ENCODE measurements at places on chromosomes 12 and 14.

GRCh38 chr12:124469193-124469888 is 98.1 kb downstream of the NCOR2 start:
- DNase-seq = no peak

- no peak for DNase-seq
These were observed 2.1 kb downstream of the SLC39A2 start for GRCh38 chr14:21001218-21001617.

- no peak for DNase-seq
These were observed 425.6 kb downstream of the NRXN3 start for GRCh38 chr14:78595797-78596196.

- no peak for DNase-seq
These were observed 207.9 kb downstream of the SLC16A7 start for GRCh38 chr12:59803735-59804134.

GRCh38 chr12:54017027-54017788 is 8.4 kb downstream of the HOXC8 start:
- DNase-seq = no peak

GRCh38 chr12:30197392-30198057 is 413.8 kb upstream of the TMTC1 start:
- DNase-seq = no peak

- no peak for DNase-seq
These were observed 63.6 kb downstream of the HELB start for GRCh38 chr12:66365718-66366490.

DNA sequence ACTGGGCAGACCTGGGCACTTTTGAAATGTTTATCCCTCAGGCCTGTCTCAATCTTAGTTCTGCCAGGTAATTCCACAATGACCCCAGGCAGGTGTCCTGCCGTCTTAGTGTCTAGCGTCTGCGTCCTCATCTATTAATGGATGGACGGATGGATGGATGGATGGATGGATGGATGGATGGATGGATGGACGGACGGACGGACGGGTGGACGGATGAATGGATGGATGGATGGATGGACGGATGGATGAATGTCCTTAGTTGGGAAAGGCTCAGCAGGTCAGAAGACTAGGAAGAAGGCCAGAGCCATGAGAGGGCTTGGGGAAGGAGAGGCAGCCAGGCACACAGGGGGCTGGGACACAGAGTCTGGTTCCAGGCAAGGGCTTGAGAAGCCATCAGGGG is 141.3 kb downstream of the CALM1 start:
- no peak for DNase-seq

- DNase-seq = no peak
These were observed 8.1 kb upstream of the GPHB5 start for GRCh38 chr14:63326840-63327239.

DNA sequence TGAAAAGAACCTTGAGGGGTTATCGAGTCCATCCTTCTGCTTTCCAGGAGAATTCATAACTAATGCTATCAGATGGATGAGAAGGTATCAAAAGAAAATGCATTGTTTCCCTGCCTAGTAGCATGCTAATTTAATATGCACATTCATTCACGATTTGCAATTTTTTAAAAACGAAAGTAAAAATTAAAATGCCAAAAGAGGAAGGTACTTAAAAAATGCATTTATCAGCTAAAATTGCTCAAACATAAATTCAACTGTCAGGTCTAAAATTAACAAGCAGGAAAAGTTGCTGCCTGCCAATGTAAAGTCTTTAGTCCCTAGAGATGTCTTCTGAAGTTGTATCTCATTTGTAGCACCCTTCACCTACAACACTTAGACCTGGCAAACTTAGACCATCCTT is 7.9 kb downstream of the ATF7 start:
- DNase-seq = no peak

DNA sequence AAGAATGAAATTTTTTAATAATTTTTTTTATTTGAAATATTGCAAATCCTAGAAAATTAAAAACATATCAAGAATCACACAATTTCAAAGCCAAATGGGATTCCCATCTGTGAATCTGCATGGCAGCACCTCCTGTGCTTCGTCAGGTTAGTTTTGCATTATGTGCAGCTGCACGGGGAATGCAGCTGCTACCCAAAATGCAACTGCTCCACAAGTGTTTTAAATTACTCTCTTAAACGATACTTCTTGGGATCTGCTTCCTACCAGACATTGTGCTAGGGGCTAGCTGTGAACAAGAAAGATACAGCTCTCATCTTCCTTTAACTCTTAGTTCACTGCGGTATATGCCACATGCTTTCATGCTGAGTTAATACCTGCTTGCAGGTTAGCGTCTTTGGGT is 154.2 kb downstream of the CRADD start:
- no peak for DNase-seq

DNA sequence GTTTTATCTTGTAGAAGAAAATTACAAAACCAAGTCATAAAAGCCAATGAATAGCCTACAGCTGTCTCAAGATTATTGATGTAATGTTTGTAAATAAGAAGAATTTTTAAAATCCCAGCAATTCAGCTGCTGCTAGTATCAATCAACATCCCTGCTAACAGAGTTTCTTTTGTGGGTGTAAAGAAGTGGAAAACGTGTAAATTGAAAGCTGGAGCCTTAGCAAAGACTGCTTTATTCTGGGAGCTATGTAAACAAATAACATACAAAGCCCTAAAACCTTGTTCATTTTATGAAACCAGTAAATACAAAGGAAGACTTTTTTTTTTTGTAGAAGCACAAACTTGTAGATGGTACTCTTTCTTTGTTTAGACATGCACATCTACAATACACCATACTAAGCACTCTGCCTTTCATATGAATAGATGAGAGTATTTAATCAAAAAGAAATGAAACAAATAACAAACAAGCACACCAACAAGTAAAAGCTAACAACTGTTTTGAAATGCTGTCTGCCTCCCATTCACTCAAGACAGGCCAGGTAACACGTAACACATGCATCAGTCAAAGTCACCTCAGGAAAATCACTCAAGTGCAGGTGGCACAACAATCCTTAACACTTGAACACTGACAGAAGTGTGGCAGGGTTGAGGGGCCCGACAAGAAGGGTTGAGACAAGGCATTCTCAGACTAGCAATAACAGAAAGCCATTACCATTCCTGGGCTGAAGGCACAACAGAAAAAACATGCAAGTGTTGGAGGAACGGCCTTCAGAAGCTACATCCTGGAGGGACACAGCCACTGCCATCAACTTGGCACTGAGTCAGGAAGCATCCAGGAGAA is 1364.0 kb upstream of the SEL1L start:
- DNase-seq = no peak

DNA sequence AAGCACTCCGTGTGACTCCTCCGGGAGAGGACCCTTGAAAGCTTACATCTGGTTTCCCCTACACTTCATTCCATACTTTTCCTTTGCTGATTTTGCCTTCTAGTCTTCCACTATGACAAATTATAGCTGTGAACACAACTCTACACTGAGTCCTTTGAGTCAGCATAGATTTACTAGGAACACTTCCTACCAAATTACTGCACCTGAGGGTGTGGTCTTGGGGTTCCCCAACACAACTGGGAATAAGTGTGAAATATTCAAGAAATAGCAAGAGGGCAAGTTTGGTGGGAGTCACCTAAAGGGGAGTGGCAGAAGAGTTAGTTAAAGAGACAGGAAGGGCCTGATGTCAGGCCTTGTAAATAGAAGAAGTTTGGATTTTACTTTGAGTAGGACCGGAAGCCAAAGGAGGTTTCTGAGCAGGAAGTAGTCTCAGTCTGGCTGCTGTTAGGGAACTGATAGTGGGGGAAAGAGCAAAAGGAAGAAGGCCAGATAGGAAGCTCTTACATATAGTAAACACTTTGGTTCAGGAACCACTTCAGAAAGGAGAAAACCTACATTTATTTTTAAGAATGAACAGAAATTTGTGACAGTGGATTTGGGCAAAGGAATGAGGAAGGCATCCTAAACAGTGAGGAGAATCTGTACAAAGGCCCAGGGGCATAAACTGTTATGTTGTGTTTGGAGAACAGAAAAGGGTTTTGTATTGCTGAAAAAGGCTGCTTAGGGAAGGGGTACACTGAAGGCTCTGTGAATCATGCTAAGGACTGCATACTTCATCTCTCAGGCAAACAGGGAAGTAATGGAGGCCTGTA is 14.2 kb downstream of the SEL1L start:
- no peak for DNase-seq
